ENCODE measurements at places on chromosomes 7 and 10.

DNA sequence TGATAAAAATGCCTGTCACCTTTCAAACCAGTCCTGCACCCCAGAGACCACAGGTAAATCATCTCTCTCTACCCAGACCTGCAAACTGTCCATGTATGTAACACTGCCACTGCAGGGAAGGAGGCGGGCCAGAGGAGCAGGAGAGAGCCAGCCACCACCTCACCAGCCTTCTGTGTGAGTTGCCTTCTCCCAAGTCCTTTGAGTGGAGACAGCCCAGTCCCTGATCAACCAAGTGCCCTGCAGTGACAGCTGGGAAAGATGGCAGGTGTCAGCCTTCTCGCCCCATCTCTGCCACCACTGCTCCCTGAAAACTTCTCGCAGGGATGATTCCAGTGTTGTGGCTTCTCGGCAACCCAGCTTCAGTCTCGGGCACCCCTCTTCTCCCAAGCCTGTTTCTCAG is 42.4 kb downstream of the MTURN start:
- no peak for DNase-seq

- no peak for DNase-seq
These were observed 897.8 kb downstream of the CNTNAP2 start for GRCh38 chr7:147014286-147014955.

- DNase-seq, result no peak
These were observed 33.1 kb downstream of the PSMC2 start for GRCh38 chr7:103380395-103381191.

GRCh38 chr7:41247143-41247865 is 455.6 kb downstream of the INHBA start:
- DNase-seq, result no peak

All from activated CD4-positive, alpha-beta T cell treated with anti-CD3 and anti-CD28 coated beads, Interleukin-2, amount 50 U/mL, for 16 hours (primary cell).